ENCODE measurements at places on chromosomes 1 and 21.

DNA sequence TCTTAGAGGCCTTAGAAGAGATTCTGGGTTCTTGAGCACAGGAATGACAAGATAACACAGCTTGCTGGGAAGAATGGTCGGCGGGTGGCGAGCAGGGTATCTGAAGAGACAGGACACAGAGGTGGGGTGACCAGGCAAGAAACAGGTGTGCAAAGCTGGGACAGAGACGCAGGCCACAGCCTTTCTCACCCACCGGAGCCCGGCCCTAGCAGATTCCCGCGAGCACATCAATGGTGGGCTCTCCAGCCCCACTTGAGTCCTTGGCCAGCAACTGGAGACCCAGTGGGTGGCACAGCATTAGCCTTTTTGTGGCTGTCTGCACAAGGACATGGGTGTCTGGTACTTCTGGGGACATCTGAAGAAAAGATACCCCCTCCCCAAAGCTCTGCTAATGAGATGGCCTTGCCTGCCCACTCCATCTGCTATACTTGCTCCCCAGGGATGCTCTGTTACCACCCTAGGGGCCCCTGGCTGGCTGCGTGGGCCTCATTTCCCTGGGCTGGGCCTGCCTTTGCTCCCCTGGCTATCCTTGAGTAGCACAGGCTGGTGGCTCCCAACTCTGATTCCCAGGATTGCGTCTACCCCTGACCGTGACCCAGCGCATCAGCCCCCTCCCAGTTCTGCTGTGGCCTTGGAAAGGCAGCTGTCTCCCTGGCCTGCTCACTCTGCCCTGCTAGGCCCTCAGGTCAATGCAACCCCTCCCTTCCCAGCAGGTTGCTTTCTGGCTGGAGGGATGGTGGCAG is 127.2 kb upstream of the ADAR start:
- no peak for DNase-seq

GRCh38 chr1:218498056-218498938 is 153.2 kb downstream of the TGFB2 start:
- no peak for DNase-seq

DNA sequence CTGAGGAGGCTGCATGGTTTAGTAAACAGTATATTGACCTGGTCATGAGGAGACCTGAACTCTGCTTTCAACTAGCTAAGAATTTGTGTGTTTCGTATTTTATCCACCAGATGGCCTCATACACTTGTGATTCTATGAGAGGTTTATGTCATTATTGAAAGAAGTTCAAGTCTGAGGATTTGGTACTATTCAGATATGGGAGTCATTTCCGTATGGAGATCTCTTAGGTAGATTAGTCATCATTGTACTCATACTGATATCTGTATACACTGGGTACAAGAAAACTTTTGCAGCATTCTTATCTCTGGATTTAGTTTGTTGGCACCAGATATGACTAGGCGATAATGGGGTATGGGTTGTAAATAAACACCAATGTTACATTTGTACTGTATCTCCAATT is 26.6 kb downstream of the ATF6 start:
- no peak for DNase-seq

GRCh38 chr1:71498542-71498941 is 417.7 kb upstream of the ZRANB2 start:
- DNase-seq = no peak

GRCh38 chr1:216914974-216915373 is 191.7 kb upstream of the ESRRG start:
- DNase-seq = no peak

- DNase-seq = no peak
Observed at GRCh38 chr1:30427545-30427944, 295.8 kb downstream of the MATN1 start.

GRCh38 chr21:45916011-45916840 is 65.3 kb upstream of the COL6A1 start:
- no peak for DNase-seq

- DNase-seq = no peak
Observed at GRCh38 chr1:224730965-224731364, 114.8 kb downstream of the CNIH3 start.

GRCh38 chr1:187621951-187622350 is 793.2 kb downstream of the PLA2G4A start:
- no peak for DNase-seq

- no peak for DNase-seq
Observed at GRCh38 chr1:109912214-109912861, 1.7 kb downstream of the CSF1 start.

GRCh38 chr1:245546875-245547274 is 392.1 kb downstream of the KIF26B start:
- no peak for DNase-seq

DNA sequence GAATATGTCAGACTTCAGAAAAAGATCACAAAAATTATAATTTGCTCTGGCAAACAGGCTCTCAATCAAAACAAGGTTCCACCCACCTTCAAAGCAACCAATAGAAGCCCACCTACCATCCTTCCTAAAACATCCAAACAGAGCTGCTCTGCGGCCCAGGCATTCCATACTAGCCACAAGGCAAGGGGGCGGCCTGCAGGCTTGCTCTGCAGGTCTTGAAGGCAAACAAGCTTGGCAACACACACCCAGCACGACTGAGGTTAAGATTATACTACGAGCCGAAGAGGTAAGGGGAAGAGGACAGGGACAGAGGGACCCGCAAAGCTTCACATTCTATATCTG is 207.3 kb downstream of the SLC45A1 start:
- no peak for DNase-seq

DNA sequence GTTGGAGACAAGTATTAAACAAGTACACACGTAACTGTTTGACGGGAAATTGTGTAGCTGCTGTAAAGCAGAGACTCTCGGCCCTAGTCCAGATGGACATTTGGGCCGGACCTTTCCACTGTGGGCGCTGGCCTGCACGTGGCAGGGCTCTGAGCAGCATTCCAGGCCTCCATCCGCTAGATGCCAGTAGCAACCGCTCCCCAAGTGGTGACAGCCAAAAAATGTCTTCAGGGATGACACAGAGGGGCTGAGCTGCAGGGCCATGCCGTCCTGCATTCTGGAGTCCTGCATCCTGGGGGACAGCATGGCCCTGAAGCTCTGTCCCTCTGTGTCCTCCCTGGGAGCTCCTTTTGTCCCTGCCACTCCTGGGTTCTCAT is 24.8 kb downstream of the A3GALT2 start:
- DNase-seq = no peak

- DNase-seq = no peak
Observed at GRCh38 chr1:72557446-72558049, 275.2 kb upstream of the NEGR1 start.

DNA sequence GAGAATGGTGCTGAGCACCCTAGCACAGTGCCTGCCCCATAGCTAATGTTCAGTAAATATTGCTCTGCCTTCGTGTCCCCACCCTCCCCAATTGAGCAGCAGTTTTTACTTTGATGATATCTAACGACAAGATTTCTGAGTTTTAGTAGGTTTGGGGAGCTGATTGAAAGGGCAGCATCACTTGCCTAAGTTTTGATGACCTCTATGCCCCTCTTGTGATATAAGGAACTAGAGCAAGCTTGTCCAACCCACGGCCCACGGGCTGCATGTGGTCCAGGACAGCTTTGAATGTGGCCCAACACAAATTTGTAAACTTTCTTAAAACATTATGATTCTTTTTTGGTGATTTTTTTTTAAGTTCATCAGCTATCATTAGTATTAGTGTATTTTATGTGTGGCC is 1.6 kb downstream of the CNIH4 start:
- DNase-seq = no peak

DNA sequence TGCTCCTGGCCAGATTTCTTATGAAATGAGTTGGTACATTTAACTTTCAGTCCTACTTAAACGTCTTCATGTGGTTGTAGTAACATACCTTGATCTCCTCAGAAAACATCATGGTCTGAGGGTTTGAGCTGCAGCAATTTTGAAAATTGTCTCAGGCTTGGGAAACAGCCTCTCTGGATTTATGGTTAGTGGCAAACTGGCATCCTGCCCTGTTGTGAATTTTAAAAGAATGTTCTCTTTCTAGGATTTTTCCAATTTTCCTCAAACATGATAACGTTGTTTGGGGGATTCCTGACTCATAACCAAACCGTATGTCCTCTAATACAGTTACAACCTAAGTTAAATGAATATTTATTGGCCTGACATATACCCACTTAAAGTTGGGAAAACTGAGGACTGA is 624.4 kb downstream of the LMO4 start:
- no peak for DNase-seq

- DNase-seq = no peak
Observed at GRCh38 chr21:28099001-28099705, 893.5 kb downstream of the LTN1 start.

DNA sequence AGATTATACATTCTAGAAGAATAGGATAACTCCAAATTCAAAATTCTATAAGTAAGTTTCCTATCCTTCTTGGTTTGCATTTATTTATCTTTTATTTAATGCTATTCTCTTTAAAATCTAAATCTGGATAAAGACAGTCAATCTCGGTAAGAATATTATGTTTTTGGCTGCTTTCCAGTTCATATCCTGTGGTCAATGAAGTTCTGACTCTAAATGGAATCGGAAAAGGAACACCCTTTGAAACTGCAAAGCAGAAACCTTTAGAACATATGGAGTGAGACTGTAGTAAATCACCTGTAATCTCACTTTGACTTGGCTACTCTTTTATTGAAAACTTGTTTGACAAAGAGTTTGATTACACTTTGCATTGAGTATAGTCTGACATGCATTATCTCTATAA is 85.2 kb downstream of the KIFAP3 start:
- DNase-seq = no peak

DNA sequence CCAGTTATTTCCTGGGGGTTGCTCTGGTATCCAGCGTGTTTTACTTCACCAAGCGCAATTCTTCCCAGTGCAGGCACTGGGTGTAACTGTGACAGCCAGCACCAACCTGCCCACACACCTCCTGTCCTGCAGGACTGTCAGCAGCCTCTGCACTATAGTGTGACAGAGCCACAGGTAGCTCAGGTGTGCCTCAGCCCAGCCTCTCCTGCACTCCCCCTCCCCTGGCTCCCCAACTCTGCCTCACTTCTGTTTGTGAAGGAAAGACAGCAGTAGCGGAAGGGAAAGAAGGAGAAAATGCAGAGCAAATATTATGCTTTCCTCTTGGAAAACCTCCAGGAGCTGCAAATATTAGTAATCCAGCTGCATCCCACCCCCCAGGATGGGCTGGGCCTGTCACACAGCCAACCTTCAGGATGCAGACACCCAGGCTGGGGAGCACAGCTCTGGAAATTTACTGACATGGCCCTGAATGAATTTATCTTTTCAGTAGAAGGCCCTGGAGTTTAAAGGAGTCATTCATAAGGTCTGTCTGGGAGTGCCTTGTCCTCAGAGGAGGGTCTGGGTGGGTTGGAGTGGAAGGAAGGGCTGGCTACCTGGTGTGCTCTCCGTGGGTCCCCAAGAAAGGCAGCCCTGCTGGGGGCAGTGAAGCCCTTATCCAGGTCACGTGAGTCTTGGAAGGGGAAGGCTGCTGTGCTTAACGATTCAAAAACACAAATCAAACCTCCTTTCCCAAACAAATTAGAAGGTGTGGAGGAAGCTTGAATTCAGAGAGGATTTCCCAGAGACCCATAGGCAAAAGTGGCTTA is 20.9 kb downstream of the CAPN2 start:
- DNase-seq = no peak

- DNase-seq = no peak
Observed at GRCh38 chr1:67683316-67683715, 1.7 kb upstream of the GADD45A start.
